Spinal cord (tissue), 10 donors: ENCODE measurements at places on chromosomes 6 and 20.

DNA sequence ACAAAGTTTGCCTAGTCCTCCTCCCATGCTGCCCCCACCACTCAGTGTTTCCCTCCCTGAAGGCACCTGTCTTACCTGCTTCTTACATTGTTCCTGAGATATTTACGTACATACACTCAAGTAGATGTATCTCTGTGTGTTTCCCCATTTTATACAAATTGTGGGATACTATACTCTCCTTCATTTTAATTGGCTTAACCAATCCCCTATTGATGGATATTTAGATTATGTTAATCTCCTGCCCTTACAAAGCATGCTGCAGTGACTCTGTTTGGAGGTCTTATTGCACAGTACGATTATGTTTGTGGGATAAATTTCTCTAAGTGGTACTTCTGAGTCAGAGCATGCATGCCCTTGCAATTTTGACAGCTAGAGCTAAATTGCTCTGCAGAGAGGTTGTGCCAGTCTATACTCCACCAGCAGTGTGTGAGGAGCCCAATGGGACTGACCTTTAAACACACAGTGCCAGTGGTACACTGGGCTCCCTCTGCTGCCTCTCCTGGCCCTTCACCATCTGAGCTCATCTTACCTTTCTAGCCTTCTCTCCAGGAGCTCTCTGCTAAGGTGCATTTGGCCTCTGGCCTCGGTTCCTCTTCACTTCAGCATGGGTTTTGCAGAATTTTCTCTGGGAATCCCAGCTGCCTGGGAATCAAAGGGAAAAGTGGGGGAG lies 57.4 kb downstream of the LYRM2 start:
- H3K27ac ChIP-seq, result no peak overlapping the region
- H3K4me1 ChIP-seq, result peaks cover 3% of the 10 kb centered on the region
- no peak for DNase-seq
- H3K36me3 ChIP-seq, result no peaks in the 10 kb centered on the region
- H3K4me3 ChIP-seq, result no peak overlapping the region
- no peaks in the 10 kb centered on the region for H3K27me3 ChIP-seq

GRCh38 chr20:44961870-44962267 lies 1.7 kb upstream of the TOMM34 start:
- peaks cover 3% of the 10 kb centered on the region for H3K36me3 ChIP-seq
- no peaks in the 10 kb centered on the region for H3K27me3 ChIP-seq
- no peak overlapping the region for H3K27ac ChIP-seq
- H3K4me3 ChIP-seq, result no peak overlapping the region
- peaks cover 11% of the 10 kb centered on the region for H3K4me1 ChIP-seq

- no peaks in the 10 kb centered on the region for H3K4me1 ChIP-seq
- no peaks in the 10 kb centered on the region for H3K27me3 ChIP-seq
- no peak overlapping the region for H3K4me3 ChIP-seq
- H3K27ac ChIP-seq, result no peak overlapping the region
- no peak for DNase-seq
These were observed 10.1 kb upstream of the BTBD3 start for GRCh38 chr20:11907621-11908020.

DNA sequence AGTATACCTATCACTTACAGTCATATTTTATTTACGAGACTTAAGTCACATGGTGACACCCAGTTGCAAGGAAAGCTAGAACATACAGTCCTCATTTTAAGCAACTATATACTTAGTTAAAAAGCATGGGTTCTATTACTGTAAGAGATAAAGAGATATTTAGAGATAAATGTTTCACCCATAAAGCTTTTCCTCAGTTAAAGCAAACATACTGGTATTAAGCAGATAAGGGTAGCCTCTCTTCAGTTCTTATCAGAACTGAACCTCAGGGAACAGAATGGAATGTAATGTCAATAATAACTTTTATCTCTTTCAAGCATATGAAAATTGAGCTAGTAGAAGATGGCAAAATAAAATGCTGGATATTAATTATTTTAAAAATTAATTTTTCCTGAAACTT lies 9.9 kb upstream of the ASCC3 start:
- no peaks in the 10 kb centered on the region for H3K4me1 ChIP-seq
- no peaks in the 10 kb centered on the region for H3K27me3 ChIP-seq
- no peaks in the 10 kb centered on the region for H3K36me3 ChIP-seq
- H3K4me3 ChIP-seq, result no peak overlapping the region

GRCh38 chr6:46961232-46961631 lies 39.5 kb upstream of the ADGRF5 start:
- no peak for DNase-seq
- no peak overlapping the region for H3K27ac ChIP-seq
- H3K27me3 ChIP-seq, result no peaks in the 10 kb centered on the region
- no peak overlapping the region for H3K4me3 ChIP-seq
- no peaks in the 10 kb centered on the region for H3K4me1 ChIP-seq
- no peaks in the 10 kb centered on the region for H3K36me3 ChIP-seq

DNA sequence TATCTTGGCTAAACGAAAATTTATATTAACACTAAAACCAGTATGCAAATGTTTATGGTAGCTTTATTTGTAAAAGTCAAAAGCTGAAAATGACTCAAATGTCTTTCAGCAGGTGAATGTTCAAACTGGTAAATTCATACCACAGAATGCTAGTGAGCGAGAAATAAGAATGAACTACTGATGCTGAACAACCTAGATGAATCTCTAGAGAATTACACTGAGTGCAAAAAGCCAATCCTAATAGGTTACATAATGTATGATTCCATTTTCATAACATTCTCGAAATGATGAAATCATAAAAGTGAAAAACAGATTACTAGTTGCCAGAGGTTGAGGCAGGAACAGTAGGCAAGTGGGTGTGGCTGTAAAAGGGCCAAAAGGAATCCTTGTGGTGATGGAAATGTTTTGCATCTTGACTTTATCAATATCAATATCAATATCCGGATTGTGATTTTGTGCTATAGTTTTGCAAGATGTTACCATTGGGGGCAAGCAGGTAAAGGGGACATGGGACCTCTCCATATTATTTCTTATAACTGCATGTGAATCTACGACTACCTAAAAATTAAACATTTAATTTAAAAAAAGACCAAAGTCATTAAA lies 26.1 kb downstream of the ZNF311 start:
- no peak for DNase-seq
- H3K4me1 ChIP-seq, result peaks cover 9% of the 10 kb centered on the region
- no peak overlapping the region for H3K4me3 ChIP-seq
- peaks cover 14% of the 10 kb centered on the region for H3K27me3 ChIP-seq
- no peaks in the 10 kb centered on the region for H3K36me3 ChIP-seq

DNA sequence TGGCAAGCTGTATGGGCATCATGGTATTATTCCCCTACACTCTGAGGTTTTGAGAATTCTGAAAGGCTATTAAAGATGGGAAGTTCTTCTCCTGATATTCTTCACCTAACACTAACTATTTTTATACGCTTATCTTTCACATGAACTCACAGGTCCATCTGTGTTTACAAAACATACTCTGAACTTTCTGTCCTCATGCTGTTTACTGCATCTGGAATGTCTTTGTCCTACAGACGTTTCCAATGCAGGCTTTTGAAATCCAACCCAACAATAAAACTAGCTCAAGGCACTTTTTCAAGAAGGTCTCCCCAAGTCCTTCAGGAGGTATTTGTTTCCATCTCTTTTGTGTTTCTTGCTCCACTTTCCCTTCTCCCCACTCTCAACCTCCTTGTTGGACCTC lies 60.5 kb upstream of the MLIP start:
- no peaks in the 10 kb centered on the region for H3K36me3 ChIP-seq
- H3K4me3 ChIP-seq, result no peak overlapping the region
- no peaks in the 10 kb centered on the region for H3K4me1 ChIP-seq
- no peak for DNase-seq
- H3K27me3 ChIP-seq, result no peaks in the 10 kb centered on the region

- peaks cover 10% of the 10 kb centered on the region for H3K4me1 ChIP-seq
- no peak overlapping the region for H3K4me3 ChIP-seq
- no peaks in the 10 kb centered on the region for H3K36me3 ChIP-seq
- no peak for DNase-seq
- no peak overlapping the region for H3K27ac ChIP-seq
- H3K27me3 ChIP-seq, result no peaks in the 10 kb centered on the region
These were observed 67.0 kb upstream of the FOXQ1 start for GRCh38 chr6:1244941-1245340.

DNA sequence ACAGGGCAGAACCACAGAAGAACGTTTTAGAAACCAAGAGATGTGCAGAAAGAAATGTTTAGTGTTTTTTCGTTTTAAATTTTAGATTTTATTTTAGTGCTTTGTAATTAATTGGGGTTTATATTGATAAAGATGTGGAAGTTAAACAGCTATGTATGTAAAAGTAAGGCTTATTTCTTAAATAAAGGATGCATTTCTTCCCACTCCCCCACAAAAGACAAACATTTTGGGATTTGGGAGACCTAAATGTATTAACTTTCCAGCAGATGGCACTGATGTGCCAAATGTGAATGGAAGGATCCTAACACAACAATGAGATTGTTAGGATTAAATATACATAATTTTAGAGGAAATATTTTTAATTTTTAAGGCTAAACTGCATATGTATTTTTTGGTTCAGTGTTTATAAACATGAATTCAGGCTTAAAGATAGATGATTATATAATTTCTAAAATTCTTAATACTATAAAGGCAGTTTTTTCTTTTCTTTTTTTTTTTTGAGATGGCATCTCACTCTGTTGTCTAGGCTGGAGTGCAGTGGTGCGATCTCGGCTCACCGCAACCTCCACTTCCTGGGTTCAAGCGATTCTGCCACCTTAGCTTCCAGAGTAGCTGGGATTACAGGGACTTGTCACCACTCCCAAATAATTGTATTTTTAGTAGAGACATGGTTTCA lies 12.0 kb downstream of the PFDN4 start:
- no peak for DNase-seq
- H3K27ac ChIP-seq, result no peak overlapping the region
- no peak overlapping the region for H3K4me3 ChIP-seq
- H3K27me3 ChIP-seq, result no peaks in the 10 kb centered on the region
- H3K4me1 ChIP-seq, result peaks cover 7% of the 10 kb centered on the region
- H3K36me3 ChIP-seq, result peaks cover 7% of the 10 kb centered on the region

DNA sequence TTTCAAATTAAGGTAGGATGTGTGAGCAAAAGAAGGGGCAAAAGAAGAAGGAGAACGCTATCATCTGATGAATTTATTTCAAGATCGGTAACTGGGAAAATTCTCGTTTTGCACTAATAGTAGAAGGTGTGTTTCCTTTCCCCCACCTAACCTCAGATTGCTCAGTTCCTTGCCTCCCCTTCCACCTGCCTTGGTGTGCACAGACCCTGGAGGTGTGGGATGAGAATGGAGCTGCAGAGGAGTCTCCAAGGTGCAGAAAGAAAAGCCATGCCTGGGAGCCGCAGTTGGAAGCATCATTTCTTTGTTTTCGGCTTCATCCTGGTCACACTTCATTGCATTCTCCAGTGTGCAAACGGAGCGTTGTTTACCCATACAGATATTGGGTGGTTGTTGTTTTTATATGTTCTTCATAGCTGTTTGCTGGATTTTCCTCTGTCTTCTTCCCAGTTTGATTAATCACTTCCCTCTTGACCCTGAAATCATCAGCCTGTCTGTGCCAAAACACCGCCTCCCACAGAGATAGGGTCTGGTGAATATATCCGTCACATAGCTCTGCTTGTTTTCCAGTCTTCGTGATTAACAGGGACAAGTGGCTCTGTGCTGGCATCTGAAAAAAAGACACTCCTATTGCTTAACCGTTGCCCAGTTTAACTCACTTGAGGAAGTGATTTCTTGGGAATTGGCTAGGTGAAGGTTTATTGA lies 40.2 kb upstream of the NEDD9 start:
- no peak overlapping the region for H3K4me3 ChIP-seq
- H3K36me3 ChIP-seq, result no peaks in the 10 kb centered on the region
- peaks cover 2% of the 10 kb centered on the region for H3K4me1 ChIP-seq
- no peaks in the 10 kb centered on the region for H3K27me3 ChIP-seq

GRCh38 chr6:167392631-167393316 lies 67.9 kb downstream of the TTLL2 start:
- no peaks in the 10 kb centered on the region for H3K4me1 ChIP-seq
- H3K27ac ChIP-seq, result no peak overlapping the region
- no peaks in the 10 kb centered on the region for H3K36me3 ChIP-seq
- H3K4me3 ChIP-seq, result no peak overlapping the region
- no peaks in the 10 kb centered on the region for H3K27me3 ChIP-seq
- no peak for DNase-seq

- H3K27ac ChIP-seq, result no peak overlapping the region
- no peak overlapping the region for H3K4me3 ChIP-seq
- H3K36me3 ChIP-seq, result no peaks in the 10 kb centered on the region
- H3K27me3 ChIP-seq, result no peaks in the 10 kb centered on the region
- H3K4me1 ChIP-seq, result no peaks in the 10 kb centered on the region
These were observed 27.3 kb downstream of the COL21A1 start for GRCh38 chr6:56220078-56220477.

GRCh38 chr6:4381381-4381780 lies 246.0 kb upstream of the ECI2 start:
- H3K27me3 ChIP-seq, result no peaks in the 10 kb centered on the region
- no peak overlapping the region for H3K4me3 ChIP-seq
- DNase-seq, result no peak

DNA sequence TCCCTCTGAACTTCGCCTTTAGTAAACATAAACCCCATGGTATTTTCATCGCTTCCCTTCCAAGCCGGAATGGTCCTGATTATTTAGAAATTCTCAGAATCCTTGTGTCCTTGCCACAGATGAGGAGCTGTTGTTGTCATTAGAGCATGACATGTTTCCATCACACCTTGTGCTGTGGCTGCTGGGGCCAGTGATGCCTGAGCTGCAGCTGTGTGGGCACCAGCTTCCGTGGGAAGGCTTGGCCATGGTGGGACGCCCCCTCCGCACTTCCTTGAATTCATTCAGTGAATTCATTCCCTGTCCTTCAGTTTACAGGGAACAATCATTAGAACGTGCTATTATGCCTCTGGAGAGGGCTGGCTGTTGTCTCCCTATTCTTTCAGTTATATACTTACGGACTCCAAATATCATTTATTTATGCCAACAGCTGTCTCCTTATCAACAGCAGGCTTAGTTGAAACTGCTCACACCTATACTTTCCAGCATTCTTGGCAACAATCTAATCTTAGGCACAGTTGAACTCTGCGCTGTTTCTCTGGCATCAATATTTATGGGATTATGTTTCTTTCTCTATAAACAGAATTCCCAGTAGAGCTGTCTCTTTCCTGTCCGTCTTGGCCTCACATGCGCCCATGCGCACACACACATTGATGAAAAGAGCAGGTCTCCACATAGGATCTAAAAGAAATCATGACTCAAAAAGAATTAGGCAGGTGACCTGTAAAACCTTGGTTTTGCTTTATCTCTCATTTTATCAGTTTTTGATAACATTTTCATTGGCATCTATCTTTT lies 9.0 kb downstream of the ADGRF1 start:
- H3K27ac ChIP-seq, result no peak overlapping the region
- no peak overlapping the region for H3K4me3 ChIP-seq
- DNase-seq, result no peak
- H3K27me3 ChIP-seq, result no peaks in the 10 kb centered on the region
- no peaks in the 10 kb centered on the region for H3K36me3 ChIP-seq

DNA sequence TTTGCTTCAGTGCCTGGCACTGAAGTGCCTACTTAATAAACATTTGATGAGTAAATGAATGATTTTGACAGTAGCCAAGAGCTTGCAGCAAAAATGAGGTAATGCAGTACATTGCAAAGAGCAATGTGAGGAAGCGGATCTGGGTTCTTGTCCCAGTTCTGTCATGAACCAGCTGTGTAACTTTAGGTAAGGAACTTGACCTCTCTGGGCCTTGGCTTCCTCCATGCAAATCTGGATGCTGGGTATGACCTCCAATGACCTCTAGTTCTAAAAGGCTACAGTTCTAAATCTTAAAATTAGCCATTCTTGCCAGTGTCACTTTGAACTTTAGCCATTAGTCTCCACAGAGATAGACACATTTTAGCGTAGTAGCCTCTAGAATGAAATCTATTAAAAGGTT lies 3.6 kb upstream of the SAMD5 start:
- H3K4me3 ChIP-seq, result no peak overlapping the region
- no peak for DNase-seq
- H3K4me1 ChIP-seq, result peaks cover 21% of the 10 kb centered on the region
- H3K27me3 ChIP-seq, result peaks cover 21% of the 10 kb centered on the region
